T-cell (primary cell): ENCODE measurements at places on chromosomes 2 and 18. TPM values are rescaled to one million over a fixed set of nuclear protein-coding genes. Genes with fewer than 3 reads are reported as not detected.

TRIM43 gene
- total RNA-seq: not detected

STARD7 gene
- 71.7 TPM for total RNA-seq

SLC9A2 gene
- total RNA-seq: not detected

PTMA gene
- total RNA-seq: 1,149 TPM

SPATA3 gene
- not detected for total RNA-seq

SERPINB3 gene
- total RNA-seq: not detected

LYPD6 gene
- total RNA-seq: not detected

IL1RN gene
- total RNA-seq: not detected

CCDC68 gene
- not detected for total RNA-seq

SKOR2 gene
- not detected for total RNA-seq

HOXD1 gene
- total RNA-seq: not detected

DNA sequence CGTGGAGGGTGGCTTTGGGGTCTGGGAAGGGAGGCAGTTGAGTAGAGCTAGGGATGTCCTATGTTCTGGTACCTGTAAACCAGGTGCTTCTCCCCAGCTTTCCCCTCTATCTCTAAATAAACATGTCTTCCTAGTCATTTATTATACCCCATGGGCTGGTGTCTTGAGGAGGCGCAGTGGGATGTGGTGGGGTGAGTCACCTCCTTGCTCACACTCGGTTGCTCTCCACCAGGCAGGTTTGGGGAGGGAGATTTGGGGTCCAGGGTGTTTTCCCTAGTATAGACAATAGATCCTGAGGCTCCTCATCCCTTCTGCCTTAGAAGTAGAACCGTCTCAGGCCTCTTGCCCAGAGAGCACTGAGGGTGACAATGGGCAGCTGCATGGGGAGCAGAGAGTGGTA, 5.1 kb downstream of the PSD4 start:
- H3K27me3 ChIP-seq: no peaks in the 10 kb centered on the region
- H3K27ac ChIP-seq: peak overlapping the region; percentile 39
- H3K4me1 ChIP-seq: peaks cover 96% of the 10 kb centered on the region
- DNase-seq: no peak

DNA sequence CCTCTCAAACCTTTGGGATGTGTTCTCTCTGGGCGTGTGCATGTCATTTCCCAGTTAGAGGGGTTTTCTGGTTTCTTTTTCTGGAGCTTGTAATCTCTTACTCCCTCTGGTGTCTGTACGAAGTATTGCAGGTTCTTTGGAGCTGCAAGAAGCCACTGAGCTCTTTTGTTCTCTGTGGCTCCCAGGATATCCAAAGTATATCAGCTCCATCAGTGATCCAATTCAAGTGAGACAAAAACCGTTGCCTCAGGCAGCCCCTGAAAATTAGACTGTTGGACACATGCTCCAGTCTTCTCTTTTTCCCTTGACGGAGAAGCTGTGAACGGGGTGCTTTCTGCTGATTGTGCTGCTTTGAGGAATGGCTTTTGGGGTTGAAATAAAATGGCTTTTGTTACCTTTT, 59.0 kb upstream of the LDLRAD4 start:
- H3K36me3 ChIP-seq: no peaks in the 10 kb centered on the region
- H3K27me3 ChIP-seq: no peaks in the 10 kb centered on the region
- no peak for DNase-seq

- H3K4me1 ChIP-seq: peaks cover 11% of the 10 kb centered on the region
- no peak overlapping the region for H3K27ac ChIP-seq
These were observed 32.5 kb upstream of the IL1RL1 start for GRCh38 chr2:102278720-102279390.

GRCh38 chr18:35564795-35565453, 16.6 kb upstream of the GALNT1 start:
- no peak for DNase-seq
- H3K36me3 ChIP-seq: no peaks in the 10 kb centered on the region
- H3K4me3 ChIP-seq: no peak overlapping the region
- no peak overlapping the region for H3K27ac ChIP-seq

DNA sequence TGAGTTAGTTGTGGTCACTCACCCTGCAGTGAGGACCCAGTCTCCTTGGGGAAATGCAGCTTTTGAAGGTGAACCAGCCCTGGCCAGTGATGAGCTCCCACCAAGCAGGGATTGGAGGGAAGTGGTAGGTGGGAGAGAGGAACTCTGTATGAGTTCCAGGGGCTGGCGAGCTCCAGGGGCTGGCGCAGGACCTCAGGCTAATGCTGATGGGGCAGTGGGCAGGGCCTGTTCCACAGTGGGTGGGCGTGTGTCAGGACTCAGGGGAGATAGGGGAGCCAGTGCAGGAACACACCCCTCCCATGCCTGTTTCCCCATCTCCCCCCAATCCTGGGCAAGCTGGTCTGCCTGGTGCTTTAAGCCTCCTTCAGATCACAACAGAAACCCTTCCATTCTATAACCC, 208.4 kb downstream of the DYSF start:
- H3K4me1 ChIP-seq: no peaks in the 10 kb centered on the region
- no peak for DNase-seq
- H3K27ac ChIP-seq: no peak overlapping the region
- peaks cover 9% of the 10 kb centered on the region for H3K27me3 ChIP-seq
- H3K4me3 ChIP-seq: no peak overlapping the region

DNA sequence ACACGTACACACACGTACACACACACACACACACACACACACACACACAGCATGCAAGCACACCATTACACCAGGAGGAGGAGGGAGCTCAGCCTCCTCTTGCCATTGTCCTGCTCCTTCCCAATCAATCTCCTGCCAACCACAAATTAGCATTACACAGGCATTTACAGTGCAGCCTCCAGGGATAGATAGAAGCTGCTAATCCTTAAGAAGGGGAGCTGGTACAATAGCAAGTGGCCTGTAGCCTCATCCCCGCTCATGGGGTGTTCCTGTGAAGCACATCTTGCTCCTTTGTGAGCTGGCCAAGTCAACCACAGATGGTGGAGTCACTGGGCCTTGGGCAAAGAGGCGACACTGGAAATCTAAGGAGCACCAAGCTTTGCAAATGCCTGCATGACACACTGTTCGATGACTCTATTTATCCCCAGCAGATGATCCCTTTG, 110.3 kb upstream of the PKDCC start:
- peaks cover 11% of the 10 kb centered on the region for H3K27me3 ChIP-seq
- H3K36me3 ChIP-seq: no peaks in the 10 kb centered on the region
- DNase-seq: no peak
- H3K4me3 ChIP-seq: no peak overlapping the region

GRCh38 chr2:237161189-237161588, 75.5 kb downstream of the COPS8 start:
- no peak overlapping the region for H3K27ac ChIP-seq
- H3K36me3 ChIP-seq: no peaks in the 10 kb centered on the region
- no peak for DNase-seq
- H3K4me3 ChIP-seq: no peak overlapping the region
- no peaks in the 10 kb centered on the region for H3K4me1 ChIP-seq

- no peak for DNase-seq
- no peak overlapping the region for H3K4me3 ChIP-seq
- H3K4me1 ChIP-seq: peaks cover 7% of the 10 kb centered on the region
These were observed 119.1 kb upstream of the PELI1 start for GRCh38 chr2:64263315-64263714.

DNA sequence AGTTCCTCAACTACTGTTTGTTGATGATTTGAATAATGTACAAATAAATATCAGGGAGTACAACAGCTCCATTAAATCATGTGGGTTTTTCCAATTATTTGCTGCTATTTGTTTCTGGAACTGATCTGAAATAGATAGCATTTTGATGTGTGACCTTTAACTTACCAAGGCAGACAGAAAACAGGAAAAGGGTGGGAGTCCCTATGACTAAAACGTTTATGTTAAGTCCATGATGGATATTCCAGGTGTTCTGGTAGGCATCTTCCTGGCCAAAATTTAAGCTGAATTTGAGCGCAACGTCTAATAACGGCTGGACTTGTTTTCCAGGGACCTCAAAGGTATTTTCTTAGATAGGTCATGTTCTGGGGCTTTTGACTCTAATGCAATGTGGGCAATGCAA, 41.6 kb downstream of the WIPF1 start:
- no peak overlapping the region for H3K4me3 ChIP-seq
- no peak for DNase-seq
- H3K27ac ChIP-seq: no peak overlapping the region

DNA sequence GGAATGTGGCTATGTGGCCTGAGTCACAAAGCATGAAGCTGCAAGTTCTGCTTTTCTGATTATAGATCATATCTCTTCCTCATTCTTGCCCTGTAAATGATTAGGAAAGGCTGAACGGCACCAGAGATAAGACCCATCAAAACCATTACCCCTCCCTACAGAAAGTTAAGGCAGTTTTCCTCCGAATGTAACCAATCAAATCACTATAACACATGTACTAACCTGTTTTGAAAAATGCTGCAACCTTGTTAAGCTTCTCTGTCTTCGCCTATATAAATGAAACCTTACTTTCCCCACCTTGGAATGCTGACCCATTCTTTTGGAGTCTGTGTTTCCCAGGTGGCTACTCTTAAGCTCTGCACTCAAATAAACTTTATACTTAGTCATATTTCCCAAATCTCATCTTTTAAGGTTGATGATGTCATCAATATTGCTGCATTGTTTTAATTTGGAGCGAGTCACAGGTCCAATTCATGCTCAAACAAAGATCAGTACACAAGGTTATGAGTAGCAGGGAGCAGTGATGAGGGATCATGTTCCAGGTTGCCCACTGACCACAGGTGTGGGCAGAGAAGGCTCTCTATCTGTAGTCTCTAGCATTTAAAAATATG, 662.3 kb downstream of the IRS1 start:
- no peak for DNase-seq
- no peak overlapping the region for H3K27ac ChIP-seq
- H3K36me3 ChIP-seq: no peaks in the 10 kb centered on the region

- H3K27ac ChIP-seq: no peak overlapping the region
These were observed 6.5 kb downstream of the ANKMY1 start for GRCh38 chr2:240551288-240551687.
